GM12878 (cell line): ENCODE measurements at places on chromosomes 13 and 19.
A peak's percentile ranks its signal among the peaks of the same experiment; 100 is the strongest.

DNA sequence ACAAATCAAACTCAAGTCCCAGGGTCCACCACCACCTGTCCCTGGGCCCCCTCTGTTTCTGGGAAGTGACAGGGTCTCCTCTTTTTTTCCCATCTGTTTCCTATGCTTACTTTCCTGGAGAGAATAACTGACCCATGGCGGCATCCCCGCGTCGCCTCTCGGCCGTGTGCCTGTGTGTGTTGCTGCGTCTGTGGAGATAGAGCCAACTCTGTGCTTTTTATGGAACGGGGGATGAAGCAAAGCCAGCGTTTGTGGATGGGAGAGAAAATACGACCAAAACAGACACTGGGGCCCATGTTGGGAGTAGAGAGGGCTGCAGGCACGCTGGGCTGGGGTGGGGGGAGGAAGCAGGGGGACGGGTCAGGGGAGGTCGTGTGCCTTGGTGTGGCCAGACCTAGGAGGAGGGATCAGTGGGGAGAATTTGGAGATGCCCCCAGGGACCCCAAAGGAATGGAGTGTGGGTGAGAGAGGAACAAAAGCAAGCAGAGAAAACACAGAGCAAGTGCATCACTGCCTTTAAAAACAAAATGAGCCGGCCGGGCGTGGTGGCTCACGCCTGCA lies 16.6 kb downstream of the PLK5 start:
- no peak for DNase-seq

- no peak for DNase-seq
These were observed 1.5 kb downstream of the ZNF235 start for GRCh38 chr19:44303320-44303719.

GRCh38 chr13:67120872-67121531 lies 109.1 kb downstream of the PCDH9 start:
- no peak for DNase-seq

- no peak for DNase-seq
These were observed 52.0 kb upstream of the C13orf46 start for GRCh38 chr13:114025714-114026431.

DNA sequence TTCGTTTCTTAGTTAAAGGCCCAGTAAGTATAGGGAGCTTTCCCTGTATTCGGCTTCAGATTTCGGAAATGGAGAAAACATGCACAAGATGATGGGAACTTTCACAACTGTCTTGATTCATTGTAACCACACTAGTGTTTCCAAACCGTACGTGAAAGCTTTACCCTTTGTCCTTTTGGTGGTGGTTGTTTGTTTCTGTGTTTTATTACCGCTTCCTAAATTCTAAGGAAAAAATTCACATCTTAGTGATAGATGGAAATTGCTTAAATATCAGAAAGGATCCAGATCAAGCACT lies 504 bp upstream of the VWA8 start:
- no peak for DNase-seq

DNA sequence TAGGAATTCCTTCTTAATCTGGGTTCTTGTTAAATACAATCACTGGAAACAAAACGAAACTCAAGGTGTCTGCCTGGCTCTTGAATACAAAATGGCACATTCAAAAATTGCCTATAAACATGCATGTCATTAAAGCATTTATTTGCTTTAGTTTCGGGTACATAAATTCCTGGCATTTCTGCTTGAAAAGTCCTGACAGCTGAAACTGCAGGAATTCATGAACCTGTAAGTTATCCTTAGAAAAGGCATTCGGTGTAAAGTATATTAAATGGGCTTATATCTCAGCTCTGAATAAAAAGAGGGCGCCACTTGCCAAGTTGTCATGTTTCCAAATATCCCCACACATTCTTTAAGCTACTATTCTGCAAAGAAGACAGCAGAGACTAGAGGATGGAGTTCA lies 32.9 kb downstream of the RXFP2 start:
- no peak for DNase-seq

DNA sequence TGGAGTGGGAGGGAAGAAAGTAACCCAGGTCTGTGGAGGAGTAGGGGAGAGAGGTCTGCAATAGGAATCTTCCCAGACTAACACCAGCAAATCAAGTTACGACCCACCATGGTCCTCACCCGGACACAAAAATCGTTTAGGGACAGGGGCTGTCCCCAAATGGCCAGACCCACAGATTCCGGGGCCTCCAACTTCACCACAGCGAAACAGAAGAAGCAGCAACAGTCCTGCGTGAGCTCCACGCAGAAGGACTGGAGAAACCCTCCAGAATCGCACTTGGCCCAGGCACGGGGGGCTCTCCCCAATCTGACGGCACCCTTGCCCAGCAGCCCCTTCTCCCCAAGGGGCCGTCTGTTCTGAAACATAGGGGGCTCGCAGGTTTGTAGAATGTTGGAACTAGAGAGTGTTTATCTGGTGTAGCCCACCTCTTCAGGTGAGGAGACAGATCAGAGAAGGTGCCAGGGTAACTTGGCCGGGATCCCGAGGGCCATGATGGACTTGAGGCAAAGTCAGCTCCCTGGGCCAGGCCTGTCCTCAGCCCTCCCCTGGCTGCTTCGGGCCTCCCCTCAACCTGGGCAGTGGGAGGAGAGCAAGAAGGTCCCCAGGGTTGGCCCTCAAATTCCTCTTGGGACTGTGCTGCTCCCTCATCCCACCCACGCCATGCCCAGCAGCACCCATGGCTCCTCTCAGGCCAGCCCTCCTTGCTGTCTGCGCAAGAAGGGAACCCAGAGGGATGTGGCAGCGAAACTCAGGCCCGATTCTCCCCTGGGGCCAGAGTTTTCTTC lies 82.5 kb upstream of the GPR183 start:
- no peak for DNase-seq

- DNase-seq: no peak
These were observed 131.8 kb downstream of the STARD13 start for GRCh38 chr13:33153421-33154404.

DNA sequence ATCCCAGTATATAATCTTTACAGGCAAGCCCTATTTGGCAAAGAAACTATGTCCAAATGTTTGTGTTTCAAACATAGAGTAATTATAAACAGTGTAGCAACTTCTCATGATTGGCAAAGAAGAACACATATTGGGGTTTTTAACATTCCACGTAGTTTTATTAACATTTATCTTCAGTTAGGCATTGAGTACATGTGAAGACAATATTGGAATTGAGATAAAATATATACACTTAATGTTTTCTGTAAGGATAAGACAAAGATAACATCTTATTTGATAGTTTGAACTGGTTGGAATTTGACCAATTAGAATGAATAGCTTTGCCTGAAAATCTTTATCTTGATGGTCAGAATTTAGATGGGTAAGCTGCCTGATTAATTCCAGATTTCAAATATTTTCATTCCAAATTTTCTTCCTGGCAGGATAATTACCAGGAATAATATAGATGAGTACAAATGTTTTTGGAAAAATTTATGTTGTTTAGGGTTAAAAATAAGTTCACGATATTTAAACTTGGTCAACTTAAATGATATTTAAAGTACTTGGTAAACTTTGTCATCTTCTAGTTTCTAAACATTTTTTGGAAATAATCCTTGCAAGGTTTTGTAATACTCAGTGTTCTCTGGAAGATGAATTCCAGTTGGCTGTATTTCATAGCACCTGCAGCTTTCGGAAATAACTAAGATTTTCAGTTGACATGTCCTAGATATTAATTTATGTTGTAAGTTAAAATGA lies 536.5 kb upstream of the SPRY2 start:
- no peak for DNase-seq

GRCh38 chr19:18848878-18849661 lies 17.3 kb downstream of the UPF1 start:
- no peak for DNase-seq

- no peak for DNase-seq
These were observed 145.3 kb downstream of the PDS5B start for GRCh38 chr13:32731576-32731975.

DNA sequence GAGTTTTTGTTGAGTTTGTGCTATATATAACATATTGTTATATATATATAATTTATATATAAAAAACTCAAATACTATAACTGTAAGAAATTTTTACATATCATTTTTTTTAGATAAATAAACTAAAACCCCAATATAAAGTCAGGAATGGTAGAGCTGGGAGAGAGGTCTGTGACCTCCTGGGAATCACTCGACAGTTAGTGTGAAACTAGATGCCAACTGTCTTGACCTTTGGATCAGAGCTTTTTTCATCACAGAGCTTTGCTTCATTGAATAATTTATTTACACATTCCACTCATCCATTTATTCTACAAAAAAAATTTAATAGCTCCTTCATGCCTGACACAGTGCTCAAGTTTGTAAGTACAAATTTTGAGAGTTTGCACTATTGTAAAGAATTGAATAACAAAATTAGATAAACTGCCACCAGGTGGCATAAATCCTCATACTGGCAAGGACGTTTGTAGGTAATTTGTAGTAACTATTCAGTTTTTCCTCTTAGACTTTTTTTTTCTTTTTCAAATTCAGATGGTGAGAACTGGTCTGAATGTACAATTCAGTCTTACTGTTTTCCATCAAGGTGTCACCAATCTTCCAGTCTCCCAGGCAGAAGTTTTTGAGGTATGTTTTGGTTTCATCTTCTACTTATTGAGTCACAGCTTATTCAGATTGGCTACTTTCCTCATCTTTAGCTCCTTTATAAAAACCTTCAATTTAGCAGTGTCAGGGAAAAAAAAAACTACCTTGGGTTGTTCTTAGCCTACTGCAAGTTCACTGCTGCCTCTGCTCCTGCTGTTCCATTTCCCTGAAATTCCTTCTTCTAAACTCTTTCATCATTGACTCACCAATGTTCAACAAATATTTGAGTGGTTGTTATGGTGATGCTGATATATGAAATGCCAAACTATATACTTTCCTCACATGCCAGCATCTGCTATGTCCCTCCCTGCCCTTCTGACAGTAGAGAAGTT lies 28.7 kb downstream of the LACC1 start:
- DNase-seq: no peak

DNA sequence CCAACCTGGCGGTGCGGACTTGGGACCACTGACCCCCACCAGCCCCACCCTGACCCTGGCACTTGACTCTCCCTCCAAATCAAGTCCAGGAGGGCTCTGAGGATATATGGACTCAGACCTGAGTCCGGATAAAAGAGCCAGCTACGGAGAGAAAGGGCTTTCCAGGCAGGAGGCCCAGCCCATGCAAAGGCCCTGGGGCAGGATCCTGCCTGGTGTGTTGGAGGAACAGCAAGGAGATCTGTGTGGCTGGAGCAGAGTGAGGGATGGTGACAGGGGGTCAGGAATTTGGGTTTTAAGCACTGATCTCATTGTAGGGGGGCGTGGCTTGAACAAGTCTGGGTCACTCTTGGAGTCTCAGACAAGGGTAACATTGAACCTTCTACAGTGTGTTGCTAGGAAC lies 474 bp upstream of the ZNRF4 start:
- no peak for DNase-seq

- no peak for DNase-seq
These were observed 213.3 kb upstream of the MIR17HG start for GRCh38 chr13:91133941-91134802.

- DNase-seq: no peak
These were observed 350.5 kb downstream of the DACH1 start for GRCh38 chr13:71516521-71516920.

GRCh38 chr19:14127176-14127575 lies 9.2 kb downstream of the ASF1B start:
- DNase-seq: no peak

GRCh38 chr13:91816263-91816807 lies 417.9 kb downstream of the GPC5 start:
- DNase-seq: no peak

- no peak for DNase-seq
These were observed 355.9 kb downstream of the DCT start for GRCh38 chr13:94123557-94123956.

GRCh38 chr19:3045191-3045590 lies 16.1 kb upstream of the TLE2 start:
- DNase-seq: no peak

DNA sequence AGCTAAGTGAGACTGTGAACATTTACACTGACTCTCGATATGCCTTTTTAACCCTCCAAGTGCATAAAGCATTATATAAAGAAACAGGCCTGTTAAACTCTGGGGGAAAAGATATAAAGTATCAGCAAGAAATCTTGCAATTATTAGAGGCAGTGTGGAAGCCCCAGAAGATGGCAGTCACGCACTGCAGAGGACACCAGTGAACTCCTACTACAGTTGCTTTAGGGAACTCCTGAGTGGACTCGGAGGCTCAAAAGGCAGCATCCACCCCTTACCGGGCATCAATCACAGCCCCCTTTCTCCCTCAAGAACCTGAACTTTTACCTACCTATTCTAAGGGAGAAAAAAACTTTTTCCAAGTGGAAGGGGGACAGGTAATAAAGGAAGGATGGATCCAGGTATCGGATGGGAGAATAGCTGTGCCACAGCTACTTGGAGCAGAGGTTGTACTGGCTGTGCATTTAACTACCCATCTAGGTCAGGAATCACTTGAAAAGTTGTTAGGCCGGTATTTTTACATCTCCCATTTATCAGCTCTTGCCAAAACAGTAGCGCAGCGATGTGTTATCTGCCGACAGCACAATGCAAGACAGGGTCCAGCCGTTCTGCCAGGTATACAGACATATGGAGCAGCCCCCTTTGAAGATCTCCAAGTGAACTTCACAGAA lies 80.1 kb downstream of the ZNF486 start:
- DNase-seq: no peak

DNA sequence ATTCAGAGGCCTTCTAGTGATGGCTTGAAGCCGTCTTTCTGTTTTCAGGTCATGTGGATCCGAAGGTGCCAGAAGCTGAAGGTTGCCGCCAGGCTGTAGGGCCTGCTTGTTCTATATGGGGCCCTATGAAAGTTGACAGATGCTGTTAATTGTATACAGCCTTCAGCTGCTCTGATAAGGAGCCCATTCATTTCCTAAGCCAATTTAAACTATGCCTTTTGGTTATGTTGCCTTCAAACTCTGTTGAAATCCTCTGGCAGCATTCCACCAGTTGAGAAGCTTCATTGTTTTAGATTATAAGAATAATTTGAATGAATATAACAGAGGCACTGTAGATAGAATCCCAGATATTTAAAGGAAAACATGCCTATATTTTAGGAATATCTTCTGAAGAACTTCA lies 34.4 kb downstream of the RAP2A start:
- DNase-seq: no peak

GRCh38 chr13:29847501-29847983 lies 2.9 kb downstream of the UBL3 start:
- no peak for DNase-seq

DNA sequence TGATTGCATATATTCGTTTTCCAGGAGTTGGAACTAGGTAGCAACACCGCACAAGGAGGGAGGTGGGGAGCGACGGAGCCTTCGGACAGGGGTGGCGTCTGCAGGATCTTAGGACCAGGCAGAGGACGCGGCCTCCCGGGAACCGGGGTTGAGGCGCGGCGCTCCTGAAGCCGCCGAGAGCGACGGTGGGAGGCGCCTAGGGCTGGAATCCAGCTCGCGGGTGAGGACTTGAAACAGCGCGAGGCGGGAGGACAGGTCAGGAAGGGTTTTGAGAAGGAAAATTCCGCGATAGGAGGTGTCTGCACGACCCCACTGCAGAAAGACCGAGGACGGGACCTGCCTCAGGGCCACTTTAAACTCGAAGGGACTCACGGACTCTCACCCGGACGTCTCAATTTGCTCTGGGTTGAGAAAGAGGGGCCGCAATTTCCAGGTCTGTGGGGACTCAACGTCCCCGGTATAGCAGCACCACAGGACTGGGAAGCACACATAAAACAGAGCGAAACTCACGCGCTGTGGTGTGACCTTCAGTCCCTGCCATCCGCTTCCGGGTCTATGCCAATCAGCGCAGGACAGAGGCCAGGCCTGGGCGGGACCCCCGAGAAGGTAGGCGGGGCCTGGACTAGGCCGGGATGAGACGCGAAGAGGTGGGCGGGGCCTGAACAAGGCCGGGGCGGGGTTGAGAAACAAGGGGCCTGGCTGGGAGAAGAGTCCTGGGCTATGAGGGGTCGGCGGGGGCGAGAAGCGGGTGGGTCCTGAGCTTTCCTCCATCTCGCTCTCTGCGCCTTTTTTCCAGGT lies at the start of gene ZNF320:
TSS of gene ZNF320 (minus strand) at position 498 of the 798 bp plus-strand sequence. CDS start 7,380 bp downstream, outside the sequence.
- DNase-seq: peak; percentile 76
